ENCODE measurements at places on chromosomes 16 and 17.

DNA sequence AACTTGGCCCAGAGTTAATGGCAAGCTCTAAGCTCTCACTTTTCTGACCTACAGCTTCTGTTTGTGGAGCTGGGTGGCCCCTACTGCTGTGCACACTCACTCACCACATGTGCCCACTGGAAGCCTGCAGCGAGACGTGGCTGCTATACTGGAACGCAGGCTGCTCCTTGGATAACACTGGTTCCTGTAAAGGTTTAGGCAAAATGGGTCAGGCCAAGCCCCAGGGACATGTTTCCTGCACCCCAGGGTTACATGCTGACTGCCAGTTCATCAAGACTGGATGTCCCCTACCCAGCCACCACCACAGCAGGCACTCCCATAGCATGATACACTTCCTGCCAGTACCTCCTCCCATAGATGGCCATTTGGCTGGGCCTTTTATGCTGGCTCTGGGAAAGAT, 8.3 kb downstream of the POLDIP2 start:
- DNase-seq, result no peak

DNA sequence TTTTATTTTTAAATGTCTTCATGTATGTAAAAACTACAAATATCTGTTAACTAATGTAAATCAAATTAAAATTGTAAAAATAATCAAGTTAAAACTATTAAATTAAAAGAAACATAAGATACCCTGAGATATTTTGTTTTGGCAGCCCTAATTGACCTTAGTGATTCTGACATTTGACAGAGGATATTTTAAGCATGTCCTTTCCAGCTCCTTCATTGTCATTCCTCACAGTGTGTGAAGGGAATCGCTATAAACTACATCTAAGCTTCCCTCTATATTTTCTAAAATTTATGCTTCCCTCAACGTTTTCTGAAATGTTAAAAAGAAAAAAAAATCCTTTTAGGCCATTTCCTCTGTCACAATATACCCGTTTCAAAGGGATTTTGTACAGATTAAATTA, 20.2 kb downstream of the CEP112 start:
- DNase-seq, result no peak

DNA sequence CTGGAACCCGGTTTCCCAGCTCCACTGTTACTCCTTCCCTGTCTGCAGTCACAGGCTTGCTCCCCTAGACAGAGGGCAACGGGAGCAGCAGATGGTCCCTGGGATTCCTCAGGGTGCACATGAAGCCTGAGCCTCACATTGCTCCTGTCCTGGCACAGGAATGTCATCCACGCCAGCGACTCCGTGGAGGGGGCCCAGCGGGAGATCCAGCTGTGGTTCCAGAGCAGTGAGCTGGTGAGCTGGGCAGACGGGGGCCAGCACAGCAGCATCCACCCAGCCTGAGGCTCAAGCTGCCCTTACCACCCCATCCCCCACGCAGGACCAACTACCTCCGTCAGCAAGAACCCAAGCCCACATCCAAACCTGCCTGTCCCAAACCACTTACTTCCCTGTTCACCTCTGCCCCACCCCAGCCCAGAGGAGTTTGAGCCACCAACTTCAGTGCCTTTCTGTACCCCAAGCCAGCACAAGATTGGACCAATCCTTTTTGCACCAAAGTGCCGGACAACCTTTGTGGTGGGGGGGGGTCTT, 1.6 kb upstream of the DECR2 start:
- DNase-seq, result no peak

DNA sequence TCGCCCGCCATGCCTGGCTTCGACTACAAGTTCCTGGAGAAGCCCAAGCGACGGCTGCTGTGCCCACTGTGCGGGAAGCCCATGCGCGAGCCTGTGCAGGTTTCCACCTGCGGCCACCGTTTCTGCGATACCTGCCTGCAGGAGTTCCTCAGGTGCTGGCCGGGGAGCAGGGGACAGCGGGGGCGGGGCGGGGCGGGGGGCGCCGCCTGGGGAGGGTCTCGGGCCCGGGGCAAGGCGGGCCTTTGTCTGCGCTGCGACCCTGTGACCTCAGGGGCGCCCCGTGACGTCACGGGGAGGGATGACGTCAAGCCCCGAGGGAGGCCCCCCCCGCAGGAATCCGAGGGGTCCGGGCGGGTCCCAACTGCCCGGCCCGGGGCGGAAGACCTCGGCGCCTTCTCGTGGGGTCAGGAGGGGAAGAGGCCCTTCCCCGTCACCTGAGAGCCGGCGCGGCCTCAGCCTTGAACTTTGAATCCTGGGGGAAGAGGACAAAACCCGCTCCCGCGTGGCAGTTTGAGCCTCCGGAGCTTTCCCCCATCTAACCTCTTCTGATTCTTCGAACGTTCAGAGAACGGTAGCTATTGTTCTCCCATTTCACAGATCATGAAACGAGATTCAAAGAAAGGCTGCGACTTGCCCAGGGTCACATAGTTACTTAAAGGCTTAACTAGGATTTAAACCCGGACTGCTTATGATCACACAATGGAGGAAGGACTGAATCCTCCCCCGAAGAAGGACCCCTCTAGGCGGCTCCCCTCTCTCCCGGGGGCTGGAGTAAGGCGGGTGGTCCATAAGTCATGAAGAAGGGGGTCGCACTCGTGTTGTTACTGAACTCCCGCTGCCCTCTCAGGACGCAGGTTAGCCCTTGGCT, 527 bp downstream of the TRAF4 start:
- peak; percentile 71 for DNase-seq

DNA sequence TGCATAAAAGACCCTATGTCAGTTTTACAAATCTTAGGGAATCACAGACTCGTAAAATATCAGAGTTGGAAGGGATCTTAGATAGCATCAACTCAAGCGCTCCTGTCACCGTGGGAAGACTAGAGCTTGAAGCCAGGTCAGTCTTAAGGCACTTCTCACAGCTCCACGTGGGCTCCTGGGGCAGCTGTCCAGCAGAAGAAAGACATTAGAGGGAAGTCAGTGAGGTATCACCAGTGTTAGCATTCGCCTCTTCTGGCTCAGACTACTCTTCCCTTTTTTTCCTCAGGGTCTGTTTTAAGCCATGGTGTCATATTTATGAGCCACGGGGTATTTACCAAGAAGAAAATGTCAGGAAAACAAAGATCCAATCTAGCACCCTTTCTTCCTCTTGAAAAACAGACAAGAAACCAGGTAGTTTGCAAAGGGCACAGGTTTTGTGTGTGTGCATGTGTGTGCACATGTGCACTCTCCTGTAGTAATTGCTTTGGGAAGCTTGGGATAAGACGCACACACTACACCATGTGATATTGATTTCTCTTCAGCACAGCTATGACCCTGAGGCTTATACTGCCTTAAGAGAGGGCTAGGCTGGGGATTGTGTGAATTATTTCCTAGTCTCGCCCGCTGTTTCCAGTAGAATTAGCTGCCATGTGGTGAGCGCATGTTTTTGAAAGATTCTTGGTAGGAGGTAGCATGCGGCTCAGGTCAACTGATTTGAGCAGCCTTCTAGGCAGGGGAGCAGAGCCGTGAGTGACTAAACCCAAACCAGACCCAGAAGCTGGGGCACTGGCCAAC, 61.0 kb upstream of the ELAC2 start:
- DNase-seq, result no peak

- DNase-seq, result no peak
Observed at GRCh38 chr16:65895906-65896305, 470.6 kb upstream of the CDH5 start.

- DNase-seq, result no peak
Observed at GRCh38 chr17:55284001-55284884, 19.5 kb downstream of the HLF start.

DNA sequence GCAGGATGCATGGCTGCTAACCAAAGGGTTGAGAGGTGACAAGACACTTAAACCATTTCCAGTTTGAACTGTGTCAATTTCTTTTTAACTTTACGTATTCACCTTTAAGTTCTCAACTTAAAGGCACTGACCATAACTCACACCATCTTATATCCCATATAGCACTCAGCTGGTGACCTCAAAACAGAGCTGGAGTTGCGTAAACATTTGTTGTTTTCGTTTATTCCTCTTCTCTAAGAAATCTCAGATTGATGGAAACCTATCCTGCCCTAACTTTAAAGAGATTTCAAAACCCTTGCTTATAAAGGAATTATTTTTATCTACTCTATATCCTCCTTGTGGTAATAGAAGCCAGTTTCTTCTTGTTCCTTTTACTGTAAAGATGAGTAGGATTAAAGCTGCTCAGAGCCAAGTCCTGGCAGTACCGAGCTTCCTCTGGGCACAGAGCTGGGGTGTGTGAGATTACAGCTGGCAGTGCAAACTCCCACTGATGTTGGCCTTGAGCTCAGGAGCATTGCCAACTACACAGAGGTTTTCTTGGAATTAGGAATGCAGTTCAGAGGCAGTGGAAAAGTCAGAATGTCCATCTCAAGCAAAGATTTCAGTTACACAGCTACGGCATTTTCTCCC, 1.3 kb downstream of the KCTD2 start:
- DNase-seq, result peak; percentile 45
